Activated T-cell treated with anti-CD3 and anti-CD28 coated beads, Interleukin-2, amount 50 U/mL, for 4 hours (primary cell): ENCODE measurements at places on chromosomes 12 and 14.

DNA sequence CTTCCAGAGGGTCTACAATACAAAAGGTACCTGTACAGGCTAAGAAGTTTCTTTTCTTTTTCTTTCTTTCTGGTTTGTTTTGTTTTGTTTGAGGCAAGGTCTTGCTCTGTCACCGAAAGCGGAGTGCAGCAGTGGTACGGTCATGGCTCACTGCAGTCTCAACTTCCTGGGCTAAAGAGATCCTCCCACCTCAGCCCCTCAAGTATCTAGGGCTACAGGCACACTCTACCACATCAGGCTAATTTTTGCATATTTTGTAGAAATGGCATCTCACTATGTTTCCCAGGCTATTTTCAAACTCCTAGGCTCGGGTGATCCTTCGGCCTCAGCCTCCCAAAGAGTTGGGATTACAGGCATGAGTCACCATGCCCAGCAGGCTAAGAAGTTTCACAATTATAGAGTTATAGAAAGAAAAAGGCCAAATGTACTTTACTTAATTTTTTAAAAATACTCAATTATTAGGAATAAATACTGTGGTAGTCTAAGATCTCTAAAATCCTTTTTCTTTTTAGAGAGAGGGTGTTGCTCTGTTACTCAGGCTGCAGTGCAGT lies 3.0 kb upstream of the PIGH start:
- DNase-seq: no peak

DNA sequence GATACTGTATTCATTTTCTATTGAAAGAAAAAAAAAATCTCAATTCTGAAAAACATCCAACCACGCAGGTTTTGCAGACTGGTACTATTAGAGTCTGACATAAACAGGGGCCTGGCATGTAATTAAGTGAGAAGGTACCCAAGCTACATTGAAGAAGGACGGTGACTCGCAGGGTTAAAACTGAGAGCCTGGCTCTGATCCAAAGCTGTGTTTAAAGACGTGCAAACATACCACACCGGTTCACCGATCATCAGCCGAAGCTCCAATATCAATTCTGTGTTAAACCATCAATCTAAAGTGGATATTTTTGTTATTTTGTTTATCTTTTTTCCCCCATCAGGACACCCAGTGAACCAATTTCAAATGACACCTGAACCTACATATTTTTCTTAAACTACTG lies 108.1 kb upstream of the DIO3 start:
- no peak for DNase-seq

GRCh38 chr14:24098927-24099813 lies 5.1 kb downstream of the PCK2 start:
- no peak for DNase-seq

GRCh38 chr12:46921764-46922133 lies 96.0 kb upstream of the SLC38A4 start:
- DNase-seq: no peak

DNA sequence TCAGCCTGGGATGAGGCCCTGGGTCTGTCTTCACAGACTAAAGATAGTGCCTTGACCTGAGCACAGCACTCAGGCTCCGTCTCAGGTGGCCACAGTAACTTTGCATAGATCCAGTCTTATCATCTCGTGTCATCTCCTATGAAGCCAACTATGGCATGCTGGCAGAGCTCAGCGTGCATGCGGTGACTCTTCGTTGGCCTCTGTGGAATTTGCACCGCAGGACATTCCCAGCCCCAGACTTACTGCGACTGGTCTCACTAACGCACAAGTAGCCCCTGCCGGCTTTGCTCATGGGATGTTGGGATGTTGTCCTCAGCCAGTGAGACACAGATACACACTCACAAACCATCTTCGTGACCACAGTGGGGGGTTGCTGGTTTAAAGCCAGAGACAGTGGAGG lies 199.6 kb downstream of the CHST11 start:
- no peak for DNase-seq

- no peak for DNase-seq
Observed at GRCh38 chr12:113413488-113413939, 8.7 kb upstream of the SDSL start.

GRCh38 chr12:124248941-124249825 lies 45.7 kb upstream of the RFLNA start:
- DNase-seq: no peak

DNA sequence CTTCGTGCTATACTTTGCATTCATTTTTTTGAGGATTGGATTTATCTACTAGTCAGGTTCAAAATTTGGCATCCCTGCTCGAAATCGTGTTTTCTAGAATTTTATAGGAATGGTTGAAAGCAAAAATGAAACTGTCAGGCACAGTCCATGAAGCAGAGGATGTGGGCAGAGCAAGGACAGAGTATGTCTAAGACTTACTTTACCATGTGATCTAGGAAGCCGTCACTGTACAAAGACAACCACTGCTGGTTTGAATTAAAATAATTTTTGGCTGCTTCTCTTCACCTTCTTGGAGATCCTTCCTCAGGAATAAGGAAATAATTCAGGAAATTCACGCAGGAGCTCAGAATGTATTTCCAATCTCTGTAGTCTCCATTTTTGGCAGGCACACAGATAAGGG lies 31.6 kb upstream of the SGPP1 start:
- no peak for DNase-seq

DNA sequence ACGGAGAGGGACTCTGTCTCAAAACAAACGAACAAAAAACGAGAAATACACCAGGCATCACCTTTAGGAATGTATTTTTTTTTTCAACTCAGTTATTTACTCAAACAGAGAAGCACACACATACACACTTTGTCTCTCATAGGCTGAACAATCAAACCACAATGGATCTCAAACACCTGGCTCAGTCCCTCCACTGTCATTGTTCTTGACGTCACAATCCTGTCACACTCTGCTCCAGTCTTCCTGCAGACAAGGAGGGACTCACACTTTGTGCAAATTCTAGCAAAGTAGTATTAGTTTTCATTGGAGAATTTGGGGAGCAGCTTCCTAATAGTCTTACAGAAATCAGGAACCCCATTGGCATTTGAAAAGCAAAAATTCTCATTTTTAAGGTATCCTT lies 727.8 kb downstream of the BCL11B start:
- DNase-seq: no peak

- DNase-seq: no peak
Observed at GRCh38 chr14:79229383-79229909, 981.9 kb downstream of the DIO2 start.

GRCh38 chr12:69045430-69045829 lies 112.5 kb upstream of the CPM start:
- no peak for DNase-seq

- DNase-seq: no peak
Observed at GRCh38 chr14:73008501-73008900, 18.4 kb downstream of the ZFYVE1 start.

DNA sequence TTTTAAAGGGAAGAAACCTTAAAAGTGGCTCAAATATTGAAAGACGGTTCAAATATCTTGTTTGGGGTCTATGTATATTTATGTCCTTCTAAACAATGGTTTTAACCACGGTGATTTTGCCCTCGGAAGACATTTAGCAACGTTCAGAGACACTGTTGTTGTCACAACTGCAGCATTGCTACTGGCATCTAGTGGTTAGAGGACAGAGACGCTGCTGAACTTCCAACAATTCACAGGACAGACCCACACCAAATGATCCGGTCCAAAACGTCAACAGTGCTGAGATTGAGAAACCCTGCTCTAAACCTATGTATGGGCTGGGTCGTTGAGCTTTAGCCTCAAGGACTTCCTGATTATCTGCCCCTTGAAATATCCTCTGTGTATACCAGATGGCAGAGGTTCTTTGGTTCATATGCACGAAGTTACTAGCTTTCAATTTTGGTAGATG lies 1.7 kb downstream of the ANGEL1 start:
- DNase-seq: no peak

DNA sequence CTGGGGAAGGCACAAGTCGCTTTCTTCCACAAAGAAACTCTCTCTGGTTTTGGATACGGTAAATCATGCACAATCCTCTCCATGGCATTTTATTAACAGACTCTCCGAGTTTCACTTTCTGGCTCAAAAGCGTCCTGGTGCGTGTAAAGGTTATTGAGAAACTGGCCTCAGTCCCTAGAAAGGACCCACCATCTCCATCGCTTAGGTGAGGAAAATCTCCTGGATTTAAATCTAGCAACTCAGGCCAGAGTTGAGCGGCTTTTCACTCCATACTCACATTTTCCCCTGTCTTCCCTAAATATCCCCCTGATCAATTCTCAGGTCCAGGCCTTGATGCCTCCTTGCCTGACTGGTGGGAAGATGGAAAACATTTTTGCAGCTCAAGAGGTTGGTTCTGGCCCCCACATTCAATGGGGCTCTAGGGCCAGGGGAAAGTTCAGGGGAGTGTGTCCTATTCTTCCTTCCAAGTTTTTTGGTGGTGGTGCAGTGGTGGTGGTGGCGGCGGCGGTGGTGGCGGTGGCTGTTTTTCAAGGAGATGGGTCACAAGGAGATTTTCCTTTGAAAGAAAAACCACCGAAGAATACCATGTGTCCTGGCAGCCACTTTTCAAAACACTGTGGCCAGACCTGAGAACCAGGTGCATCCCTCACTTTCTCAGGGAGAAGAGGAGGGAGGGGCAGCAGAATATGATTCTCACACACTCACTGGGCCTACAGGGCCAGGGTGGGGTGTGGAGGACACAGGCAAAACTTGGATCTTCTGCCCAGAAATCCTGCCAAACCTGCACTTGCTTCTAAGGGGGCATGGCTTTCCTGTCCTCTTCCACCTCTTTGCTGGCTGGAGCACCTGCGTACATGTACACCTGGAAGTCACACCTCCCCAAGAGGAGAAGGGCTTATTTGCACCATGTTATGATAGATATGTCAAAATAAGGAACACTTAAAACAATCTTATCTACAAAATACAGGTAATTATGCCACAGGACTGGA lies 46.7 kb upstream of the PNMA1 start:
- DNase-seq: no peak

- DNase-seq: no peak
Observed at GRCh38 chr12:50636505-50636904, 127.4 kb upstream of the ATF1 start.

DNA sequence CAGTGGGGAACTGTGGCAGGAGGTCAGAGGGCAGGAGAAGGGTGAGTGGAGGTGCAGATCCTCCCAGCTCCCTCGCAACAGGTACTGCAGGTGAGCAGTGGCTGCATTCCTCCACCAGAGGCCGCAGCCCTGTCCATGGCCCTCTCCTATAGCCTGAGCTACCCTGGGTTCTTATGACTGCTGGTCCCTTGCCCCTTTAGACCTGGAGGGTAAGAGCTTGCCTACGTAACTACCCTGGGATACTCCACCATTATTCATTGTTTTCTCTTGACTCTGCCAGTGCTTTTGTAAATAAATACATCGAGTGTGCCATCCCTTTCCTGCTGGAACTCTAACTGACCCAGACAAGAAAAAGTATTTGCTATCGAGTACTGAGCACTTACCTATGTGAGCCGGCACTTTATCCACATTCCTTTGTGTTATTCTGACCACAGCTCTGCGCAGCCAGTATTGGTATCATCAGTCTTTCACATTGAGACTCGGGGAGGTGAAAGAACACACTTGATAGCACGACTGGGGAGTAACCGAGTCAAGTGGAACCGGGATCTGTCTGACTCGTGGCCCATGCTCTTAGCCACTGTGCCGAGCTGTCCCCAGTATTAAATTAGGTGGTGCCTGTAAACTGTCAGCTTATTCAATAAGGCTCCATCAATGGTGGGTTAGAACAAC lies 38.5 kb downstream of the LTBP2 start:
- DNase-seq: no peak

GRCh38 chr14:32038876-32039275 lies 38.2 kb upstream of the ARHGAP5 start:
- DNase-seq: no peak

- DNase-seq: no peak
Observed at GRCh38 chr14:45916340-45916953, 663.4 kb upstream of the MIS18BP1 start.

- no peak for DNase-seq
Observed at GRCh38 chr12:63400718-63401117, 249.7 kb upstream of the AVPR1A start.

DNA sequence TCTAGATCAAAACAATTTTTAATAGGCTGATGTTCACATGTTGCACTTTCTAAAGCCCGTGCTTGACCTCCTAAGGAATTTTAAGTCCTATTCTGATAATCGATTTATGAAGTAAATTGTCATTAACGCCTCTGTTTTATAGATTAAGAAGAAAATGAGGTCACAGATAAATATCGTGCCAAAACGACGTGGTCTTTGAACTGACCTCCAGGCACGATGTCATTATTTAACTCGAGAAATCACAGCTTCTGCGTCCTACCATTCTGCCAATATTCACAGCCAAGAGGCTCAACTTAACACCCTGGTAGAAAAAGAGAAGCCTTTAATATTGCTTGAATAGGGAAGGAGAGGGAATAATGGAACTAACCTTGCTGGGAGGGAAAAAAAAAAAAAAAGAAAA lies 888 bp upstream of the EEA1 start:
- DNase-seq: no peak

DNA sequence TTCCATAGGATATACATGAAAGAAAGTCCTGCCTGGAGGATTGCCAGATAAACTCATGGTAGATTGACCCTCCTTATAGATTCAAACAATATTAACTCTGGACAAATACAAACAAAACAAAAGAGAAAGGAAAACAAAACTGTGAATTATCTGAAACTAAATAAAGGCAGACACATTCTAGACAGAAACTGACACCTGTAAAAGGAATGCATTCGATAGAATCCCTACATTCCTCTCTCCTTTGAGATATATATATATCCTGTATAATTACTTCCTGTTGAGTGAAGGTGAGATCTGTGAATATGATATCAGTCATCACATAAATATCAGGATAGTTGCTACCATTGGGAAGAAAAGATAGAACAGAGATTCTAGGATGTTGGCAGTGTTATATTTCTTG lies 948.4 kb upstream of the ATXN7L3B start:
- DNase-seq: no peak

- no peak for DNase-seq
Observed at GRCh38 chr12:57813111-57813970, 5.2 kb downstream of the AVIL start.

- DNase-seq: no peak
Observed at GRCh38 chr14:102737402-102738372, 39.6 kb upstream of the TRAF3 start.

GRCh38 chr12:54504550-54504949 lies 7.0 kb downstream of the NCKAP1L start:
- no peak for DNase-seq

GRCh38 chr12:64010069-64010686 lies 165.7 kb downstream of the SRGAP1 start:
- no peak for DNase-seq

GRCh38 chr12:105930557-105931503 lies 207.9 kb downstream of the NUAK1 start:
- DNase-seq: no peak

- no peak for DNase-seq
Observed at GRCh38 chr12:110693731-110694130, 4.8 kb upstream of the HVCN1 start.

DNA sequence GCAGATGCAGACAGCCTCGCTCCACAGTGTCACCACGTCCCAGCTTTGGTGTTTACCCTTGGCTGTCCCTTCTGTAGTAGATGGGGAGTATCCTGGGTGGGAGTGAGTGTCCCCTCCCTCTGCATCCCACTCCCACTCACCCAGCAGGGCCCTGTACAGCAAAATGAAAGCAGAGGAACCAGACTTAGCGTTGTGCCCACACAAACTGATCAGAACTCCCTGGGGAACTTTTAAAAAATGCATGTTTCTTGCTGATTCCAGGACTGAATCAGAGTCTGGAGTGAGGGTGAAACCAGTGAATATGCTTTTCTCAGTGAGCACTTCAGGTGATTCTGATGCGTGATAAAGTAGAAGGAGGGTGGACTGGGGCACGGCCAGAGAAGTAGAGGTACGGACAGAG lies 2.9 kb downstream of the ACVRL1 start:
- no peak for DNase-seq
